ENCODE measurements at places on chromosomes 5 and 9.

DNA sequence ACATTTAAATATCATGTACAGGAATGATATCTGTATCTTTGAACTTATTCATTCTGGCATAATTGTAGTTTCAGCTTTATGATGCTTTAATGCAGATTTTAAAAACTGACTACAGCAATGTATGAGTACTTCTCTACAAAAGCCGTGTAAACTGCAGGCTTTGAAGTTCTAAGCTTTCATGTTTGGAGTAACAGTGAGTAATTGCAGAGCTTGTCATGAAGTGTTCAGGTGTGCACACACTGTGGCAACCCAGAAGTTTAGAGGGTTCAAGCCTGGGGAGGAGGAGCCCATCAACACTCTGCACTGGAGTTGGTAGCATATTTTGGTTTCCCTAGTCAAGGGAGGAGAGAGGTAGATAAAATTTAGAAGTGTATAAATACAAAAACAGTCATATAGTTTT is 130.9 kb downstream of the CD180 start:
- no peak for DNase-seq

GRCh38 chr5:135319928-135320606 is 79.0 kb downstream of the MACROH2A1 start:
- no peak for DNase-seq

DNA sequence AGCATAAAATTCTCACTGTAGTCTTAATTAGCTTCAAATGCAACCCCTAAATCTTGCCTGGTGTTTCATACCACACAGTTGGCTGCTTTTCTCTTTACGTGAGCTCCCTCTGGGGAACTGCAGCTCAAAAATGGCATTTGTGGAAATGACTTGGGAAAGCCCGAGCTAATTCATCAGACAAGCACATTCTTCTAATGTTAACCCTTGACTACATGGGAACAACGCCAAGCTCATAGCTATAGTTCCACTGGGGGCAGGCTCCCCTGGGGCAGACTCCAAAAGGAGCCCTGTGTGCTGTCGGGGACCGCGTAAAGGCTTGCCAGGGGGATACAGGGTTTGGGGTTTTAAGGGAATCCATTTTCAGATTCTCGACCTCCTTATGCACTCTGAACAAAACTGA is 301.4 kb upstream of the DAP start:
- DNase-seq: no peak

DNA sequence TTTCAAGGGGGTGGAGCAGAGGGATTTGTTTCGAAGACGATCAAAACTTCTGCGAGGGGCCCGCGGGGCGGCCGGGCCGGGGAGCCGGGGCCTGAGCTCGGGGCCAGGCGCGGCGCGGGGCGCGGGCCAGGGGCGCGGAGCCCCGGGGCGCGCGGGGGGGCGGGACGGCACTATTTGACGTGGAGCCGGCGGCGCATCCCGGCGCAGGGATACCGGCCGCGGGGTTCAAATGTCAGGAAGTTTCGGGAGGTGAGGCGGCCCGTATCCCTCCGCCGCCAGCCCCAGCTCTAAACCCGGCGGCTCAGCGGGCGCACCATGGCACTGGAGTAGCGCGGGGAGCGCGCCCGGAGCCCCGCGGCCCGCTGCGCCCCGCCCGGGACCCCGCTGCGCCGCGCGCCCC is at the start of gene LMX1B:
Gene LMX1B (plus strand): TSS at position 278 of the 400 bp plus-strand sequence. CDS start 522 bp downstream, outside the sequence.
- DNase-seq: no peak

- DNase-seq: no peak
These were observed 14.1 kb upstream of the EXOC3 start for GRCh38 chr5:428754-429452.

- DNase-seq: no peak
These were observed 7.9 kb upstream of the TRIM7 start for GRCh38 chr5:181212934-181213333.

DNA sequence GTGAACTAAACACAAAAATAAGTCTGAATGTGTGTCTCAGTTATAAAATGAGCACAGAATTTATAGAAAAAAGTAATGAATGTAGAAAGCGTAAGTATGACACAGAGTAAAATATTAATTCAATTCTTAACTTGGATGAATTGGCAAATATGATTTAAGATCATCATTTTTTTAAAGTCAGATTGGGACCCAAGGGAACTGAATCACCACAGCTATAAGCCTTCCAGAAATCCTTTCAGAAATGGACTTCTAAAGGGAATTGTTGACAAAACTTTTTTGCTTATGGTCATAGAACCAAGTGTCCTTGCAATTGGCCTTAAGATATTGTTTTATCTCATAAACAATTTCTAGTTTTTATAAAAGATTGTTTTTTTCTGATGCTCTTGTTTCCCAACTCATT is 495.1 kb upstream of the DAB2 start:
- no peak for DNase-seq

GRCh38 chr9:99259231-99259918 is 37.3 kb downstream of the SEC61B start:
- DNase-seq: peak; percentile 56

GRCh38 chr9:6590334-6590733 is 55.2 kb downstream of the GLDC start:
- DNase-seq: peak; percentile 65

- DNase-seq: no peak
These were observed 39.1 kb upstream of the NOTCH1 start for GRCh38 chr9:136584934-136585333.

DNA sequence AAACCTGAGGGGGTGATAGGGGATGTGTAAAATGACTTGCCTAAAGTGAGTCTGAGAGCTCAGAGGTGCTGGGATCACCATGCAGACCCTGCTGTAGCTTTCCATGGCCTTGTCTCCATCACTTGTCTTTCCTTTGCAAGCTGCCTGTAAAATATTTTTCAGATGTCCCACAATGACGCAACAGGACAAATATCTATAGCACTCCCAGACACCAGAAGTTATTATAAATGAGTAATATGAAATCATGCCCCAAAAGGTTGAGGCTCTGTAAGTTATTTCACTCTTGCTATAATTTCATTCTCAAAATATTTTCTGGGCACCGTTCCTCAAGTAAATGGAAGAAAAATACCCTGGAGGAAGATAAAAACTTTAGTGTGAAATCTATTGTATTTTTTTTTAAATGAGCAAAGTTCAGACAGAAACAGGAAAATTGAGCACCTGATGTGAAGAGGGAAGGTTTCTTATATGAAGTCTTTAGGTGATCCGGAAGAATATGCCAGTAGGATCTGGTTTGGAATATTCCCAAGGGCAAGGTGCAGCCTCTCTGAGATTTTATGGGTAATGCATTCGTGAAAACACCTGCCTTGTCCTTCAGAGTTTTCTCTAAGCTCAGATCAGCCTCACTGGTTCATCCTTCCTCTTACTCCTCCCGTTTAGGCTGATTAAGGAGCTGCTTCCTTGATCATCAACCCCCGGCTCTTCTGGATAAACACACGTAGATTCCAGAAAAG is 138.3 kb upstream of the DMAC1 start:
- no peak for DNase-seq

DNA sequence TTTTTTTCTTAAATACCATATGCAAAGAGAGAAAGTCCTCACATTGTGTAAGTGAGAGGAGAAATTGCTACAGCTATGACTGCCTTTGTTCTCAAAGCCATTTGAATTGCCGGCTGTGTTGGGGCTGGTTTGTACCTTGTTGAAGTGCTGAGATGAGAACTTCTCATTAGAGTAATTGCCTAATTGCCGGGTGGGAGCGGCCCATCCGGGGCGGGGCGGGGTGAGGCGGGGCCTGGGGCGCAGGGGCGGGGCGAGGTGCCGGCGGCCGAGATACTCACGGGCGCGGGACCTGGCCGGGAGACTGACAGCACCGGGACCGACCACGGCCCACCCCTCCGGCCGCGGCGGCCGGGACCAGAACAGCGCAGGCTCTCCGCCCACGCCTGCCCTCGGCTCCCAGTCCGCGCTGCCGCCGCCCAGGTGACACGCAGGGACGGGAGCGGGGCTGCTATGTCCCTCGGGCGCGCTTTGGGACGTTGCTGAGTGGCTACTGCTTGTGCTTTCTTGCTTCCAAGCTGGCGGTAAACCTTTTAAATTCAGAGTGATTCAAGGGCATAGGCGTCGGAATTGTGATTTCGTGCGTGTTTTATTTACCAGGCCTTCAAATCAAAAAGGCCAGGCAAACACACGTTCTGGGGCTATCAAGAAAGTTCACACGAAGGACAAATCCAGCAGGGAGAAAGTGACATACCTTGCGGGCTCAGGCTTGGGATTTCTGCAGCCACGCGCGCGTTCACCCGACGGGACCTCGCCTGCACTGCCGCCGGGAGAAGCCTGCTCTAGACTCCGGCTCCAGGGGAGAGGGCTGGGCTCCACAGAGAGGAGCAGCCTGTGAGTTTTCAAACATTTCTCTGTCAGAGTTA is 269.1 kb downstream of the FANCC start:
- peak; percentile 73 for DNase-seq

DNA sequence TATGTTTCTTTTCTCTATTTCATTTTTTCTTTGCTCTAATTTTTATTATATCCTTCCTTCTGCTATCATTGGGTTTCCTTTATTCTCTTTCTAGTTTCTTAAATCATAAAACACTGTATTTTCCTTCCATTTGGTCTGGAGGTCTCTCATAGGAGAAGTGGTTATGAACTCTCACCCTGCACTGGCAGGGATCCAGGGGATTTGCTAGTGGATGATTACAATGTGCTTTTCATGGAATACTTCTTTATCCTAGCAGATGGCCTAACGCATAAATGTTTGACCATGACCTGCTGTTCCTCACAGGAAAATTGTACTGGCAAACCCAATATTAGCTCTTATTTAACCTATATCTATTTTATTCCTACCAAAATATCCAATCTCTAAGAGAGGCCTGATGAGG is 31.5 kb upstream of the SGCD start:
- no peak for DNase-seq

GRCh38 chr5:141504216-141504615 is 15.3 kb downstream of the PCDHGC5 start:
- DNase-seq: no peak

DNA sequence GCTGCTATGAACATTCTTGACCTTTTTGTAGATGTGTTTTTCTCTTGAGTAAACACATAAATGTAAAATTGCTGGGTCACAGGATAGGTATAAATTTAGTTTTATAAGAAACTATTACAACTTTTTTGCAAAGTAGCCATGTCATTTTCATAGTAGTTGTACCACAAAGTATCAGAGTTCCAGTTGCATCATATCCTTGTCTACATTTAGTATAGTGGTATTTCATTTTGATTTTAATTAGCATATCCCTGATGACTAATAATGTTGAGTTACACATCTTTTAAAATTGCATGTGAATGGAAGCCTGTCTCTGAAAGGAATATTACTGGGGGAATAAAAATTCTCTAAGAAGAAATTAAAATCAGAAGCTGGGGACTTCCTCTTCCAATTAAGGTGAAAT is 85.4 kb downstream of the TMEM161B start:
- DNase-seq: no peak

- peak; percentile 9 for DNase-seq
These were observed 94.2 kb downstream of the AGTPBP1 start for GRCh38 chr9:85647571-85647970.

DNA sequence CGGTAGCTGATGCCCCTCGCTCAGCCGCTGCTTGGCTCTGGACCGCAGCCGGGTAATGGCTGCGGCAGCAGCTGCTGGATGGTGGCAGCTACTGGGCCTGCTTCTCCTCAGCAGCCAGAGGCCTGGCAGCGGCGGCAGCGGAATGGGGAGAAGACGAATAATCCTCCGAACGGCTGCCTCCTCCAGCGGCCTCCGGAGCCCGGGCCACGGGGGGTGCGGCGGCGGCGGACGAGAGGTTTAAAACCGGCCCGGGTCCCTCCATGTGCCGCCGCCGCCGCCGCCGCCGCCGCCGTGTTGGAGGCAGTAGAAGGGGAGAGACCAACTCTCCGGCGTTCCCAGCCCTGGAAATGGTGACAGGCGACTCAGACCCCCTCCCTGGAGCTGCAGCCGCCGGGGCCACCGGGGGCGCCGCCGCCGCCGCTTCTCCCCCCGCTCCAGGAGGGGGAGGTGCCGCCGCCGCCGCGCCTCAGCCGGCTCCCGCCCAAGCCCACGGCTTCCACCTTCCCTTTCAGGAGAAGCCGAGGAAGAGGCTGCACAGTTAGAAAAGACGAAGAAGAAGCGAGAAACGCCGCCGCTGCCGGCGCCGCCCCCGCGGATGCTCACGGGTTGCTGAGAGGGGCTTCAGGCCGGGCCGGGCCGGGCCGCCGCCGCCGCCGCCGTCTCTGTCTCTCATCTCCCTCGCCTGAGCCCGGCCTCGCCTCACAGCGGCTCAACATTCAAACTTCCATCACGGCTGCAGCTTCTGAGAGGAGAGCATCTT is 118.4 kb upstream of the PRSS3 start:
- DNase-seq: peak; percentile 11

DNA sequence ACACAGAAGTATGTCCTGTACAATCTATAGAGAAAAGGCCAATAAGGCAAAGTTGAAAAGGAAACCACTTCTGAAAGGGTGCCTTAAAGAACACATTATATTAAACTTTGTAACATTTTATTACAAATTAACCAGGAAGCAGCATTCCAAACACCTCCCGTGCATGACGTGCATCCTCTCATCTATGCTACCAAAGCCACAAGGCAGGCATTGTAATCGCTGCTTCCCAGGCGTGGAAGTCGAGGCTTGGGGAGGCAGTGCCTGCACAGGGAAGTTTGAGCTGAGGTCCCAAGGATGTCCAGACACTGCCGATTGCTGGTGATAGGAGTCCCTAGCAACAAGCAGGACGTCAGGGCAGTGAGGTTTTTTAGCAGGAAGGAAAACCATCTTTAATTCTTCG is 44.3 kb upstream of the BARHL1 start:
- no peak for DNase-seq

GRCh38 chr9:84123648-84124406 is 143.2 kb downstream of the RMI1 start:
- DNase-seq: no peak

GRCh38 chr5:108387758-108388157 is 5.9 kb upstream of the FBXL17 start:
- no peak for DNase-seq

DNA sequence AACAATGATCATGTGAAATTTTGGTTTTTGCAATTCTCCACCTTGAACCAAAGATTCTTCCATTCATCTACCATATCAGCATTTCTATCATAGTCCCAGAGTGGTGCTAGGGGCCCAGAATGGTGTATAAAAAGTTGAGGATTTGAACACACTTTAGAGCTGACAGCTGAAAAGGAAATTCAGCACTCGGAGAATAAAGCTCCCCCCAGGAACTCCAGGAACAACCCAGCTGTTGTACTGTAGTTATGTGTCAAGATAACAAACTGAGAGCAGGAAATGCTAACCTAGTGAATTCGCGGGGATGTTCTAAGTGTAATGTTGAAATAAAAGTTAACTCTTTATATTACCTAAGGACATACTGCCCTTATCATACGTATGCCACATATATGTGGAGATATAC is 216.7 kb downstream of the NFIB start:
- DNase-seq: no peak

GRCh38 chr9:113591899-113592625 is 128.5 kb downstream of the RGS3 start:
- no peak for DNase-seq

- DNase-seq: no peak
These were observed 2.7 kb upstream of the LARS1 start for GRCh38 chr5:146185161-146185560.

- DNase-seq: no peak
These were observed 259.8 kb downstream of the ANXA1 start for GRCh38 chr9:73411494-73411893.

GRCh38 chr5:36459176-36460135 is 146.9 kb upstream of the SLC1A3 start:
- peak; percentile 46 for DNase-seq

Data from suppressor macrophage (primary cell).